ENCODE measurements at places on chromosomes 4 and X.

DNA sequence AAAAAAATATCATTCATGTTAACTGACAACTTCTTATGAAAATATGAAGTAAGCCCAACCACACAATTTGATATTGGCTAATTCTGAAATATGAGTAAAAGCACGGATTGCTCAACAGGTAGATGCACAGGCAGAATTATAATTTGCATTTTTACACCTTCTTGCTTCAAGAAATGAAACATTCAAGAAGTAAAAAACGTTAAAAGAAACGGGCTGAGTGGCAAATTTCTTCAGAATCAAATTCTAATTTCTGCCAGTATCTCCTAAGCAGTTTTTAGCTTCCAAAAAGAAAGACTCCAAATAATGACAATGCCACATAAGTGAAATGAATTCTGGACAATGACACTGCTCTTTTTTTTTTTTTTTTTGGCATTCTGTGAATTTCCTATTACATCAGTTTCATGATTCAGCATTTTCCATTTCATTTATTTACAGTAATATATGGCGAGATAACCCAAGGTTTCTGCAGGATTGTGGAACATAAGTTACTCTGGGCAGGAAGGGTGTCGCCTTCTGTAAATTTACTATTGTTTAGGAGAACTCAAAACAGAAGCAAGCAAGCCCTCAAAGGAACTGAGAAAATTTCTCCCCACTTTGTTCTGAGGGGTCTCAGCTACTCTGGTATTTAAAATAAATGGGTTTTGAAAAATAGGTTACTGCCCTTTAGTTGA, 1.4 kb downstream of the SEL1L3 start:
- DNase-seq = no peak

- no peak for DNase-seq
Measured at GRCh38 chr4:139876337-139876941, 210.8 kb downstream of the MGST2 start.

DNA sequence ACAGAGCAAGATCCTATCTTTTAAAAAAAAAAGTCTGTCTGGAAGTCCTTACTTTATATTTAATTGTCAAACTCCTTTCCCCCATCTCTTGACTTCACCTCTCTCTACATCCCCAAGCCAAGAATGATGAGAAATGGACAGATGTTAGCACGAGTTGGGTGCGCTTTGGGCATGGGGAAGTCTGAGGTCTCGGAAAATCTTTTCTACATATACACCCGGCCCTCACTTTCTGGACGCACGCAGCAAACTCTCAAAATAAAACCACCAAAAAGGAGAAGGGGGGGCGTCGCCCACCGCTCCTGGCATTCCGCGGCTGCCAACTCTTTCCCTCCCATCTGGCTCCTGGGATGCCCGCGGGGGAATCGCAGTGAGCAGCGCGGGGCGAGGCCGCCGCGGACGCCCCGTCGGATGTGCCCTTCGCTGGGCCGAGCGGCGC, 756 bp downstream of the IGFBP7 start:
- DNase-seq = no peak

GRCh38 chrX:53684415-53685192, 1.9 kb downstream of the HUWE1 start:
- DNase-seq = no peak

DNA sequence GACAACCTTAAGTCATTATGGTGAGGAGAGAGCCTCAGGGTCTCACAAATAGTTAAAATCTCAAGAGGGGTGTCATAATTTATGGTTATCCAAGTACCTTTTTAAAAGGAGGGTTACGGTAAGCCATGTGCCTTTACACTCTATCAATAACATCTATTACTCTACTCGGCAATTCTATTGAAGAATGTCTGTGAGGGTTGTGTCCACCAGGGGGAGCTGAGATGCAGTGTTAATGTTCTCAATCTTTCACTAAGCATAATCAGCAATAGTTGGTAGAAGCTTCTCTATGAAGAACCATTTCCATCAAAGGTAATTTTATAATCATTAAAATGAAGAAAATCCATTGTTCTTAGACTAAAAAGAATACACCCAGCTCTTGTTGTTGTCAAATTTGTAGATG, 457.4 kb downstream of the CENPC start:
- peak; percentile 58 for DNase-seq
